ENCODE measurements at places on chromosomes 1 and 21.

- no peak for DNase-seq
Observed at GRCh38 chr1:168312718-168313604, 32.3 kb downstream of the TBX19 start.

DNA sequence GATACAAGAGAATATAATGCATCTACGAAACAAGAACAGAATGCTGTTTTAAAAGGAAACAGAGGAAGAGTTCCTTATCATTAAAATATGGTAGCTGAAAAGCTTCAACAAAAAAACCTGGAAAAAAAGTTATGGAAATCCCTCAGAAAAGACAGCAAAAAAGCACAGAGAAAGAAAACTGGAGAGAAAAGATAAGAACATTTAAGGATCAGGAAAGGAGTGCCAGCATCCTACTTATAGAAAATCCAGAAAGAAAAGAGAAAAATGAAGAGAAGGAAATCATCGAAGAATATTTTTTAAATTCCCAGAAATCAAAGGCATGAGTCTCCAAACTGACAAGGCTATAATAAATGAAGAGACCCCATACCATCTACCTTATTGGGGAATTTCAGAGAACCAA, 29.8 kb downstream of the SUSD4 start:
- no peak for DNase-seq

DNA sequence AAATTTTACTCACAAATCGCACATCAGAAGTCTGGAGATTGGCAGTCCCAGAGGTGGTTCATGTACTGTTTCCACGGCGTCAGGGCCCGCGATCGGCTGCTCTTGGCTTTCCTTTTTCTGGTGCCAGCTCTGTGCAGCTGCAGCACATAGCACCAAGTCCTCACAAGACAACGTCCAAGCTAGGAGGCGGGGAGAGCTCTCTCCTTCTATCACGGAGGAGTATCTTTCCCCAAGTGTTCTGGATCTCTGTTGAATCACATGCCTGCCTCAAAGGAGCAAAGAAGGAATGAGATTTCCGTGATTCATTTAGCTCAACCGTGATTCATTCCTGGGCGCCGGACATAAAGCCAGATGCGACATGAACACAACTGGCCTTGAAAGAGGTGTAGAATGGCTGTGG, 25.5 kb downstream of the MT1HL1 start:
- no peak for DNase-seq

- DNase-seq = no peak
Observed at GRCh38 chr1:57327336-57327735, 96.5 kb downstream of the DAB1 start.

GRCh38 chr1:243482141-243483022, 226.5 kb downstream of the SDCCAG8 start:
- DNase-seq = peak; percentile 20

All from epithelial cell of prostate (primary cell).